ENCODE measurements at places on chromosomes 12 and 14. TPM values are rescaled to one million over a fixed set of nuclear protein-coding genes. Genes with fewer than 3 reads are reported as not detected.

The SYNDIG1L gene
- total RNA-seq: 1.6 TPM

The RERG gene
- 9.0 TPM for total RNA-seq

The DDX23 gene
- total RNA-seq: 76.8 TPM

The KLC1 gene
- total RNA-seq: 171 TPM

The PRPF40B gene
- 19.3 TPM for total RNA-seq

The CAPZA3 gene
- not detected for total RNA-seq

The PTPRB gene
- total RNA-seq: 91.4 TPM

The A2M gene
- 1,832 TPM for total RNA-seq

The INHBC gene
- not detected for total RNA-seq

The KIF26A gene
- 4.4 TPM for total RNA-seq
